ENCODE measurements at places on chromosomes 13 and 19.

- DNase-seq, result no peak
These were observed 21.4 kb downstream of the TEX29 start for GRCh38 chr13:111341886-111342285.

DNA sequence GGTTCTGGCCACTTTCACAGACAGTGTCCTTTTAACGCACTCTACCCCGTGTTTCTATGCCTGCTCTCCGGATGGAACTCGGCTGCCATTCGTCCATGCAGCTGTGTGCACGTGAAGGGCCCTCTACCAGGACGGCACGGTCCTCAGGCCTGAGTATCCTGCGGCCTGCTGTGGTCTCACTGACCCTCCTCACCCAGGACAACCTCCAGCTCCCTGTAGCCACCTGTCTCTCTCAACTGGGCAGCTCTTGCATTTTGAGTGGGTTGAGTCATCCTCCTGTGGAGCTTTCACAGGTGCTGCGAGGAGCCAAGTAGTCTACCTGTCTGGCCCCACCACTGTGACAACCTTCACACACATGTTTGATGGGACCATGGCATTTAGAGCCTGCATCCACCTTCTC lies 321.7 kb upstream of the TSHZ3 start:
- no peak for DNase-seq

DNA sequence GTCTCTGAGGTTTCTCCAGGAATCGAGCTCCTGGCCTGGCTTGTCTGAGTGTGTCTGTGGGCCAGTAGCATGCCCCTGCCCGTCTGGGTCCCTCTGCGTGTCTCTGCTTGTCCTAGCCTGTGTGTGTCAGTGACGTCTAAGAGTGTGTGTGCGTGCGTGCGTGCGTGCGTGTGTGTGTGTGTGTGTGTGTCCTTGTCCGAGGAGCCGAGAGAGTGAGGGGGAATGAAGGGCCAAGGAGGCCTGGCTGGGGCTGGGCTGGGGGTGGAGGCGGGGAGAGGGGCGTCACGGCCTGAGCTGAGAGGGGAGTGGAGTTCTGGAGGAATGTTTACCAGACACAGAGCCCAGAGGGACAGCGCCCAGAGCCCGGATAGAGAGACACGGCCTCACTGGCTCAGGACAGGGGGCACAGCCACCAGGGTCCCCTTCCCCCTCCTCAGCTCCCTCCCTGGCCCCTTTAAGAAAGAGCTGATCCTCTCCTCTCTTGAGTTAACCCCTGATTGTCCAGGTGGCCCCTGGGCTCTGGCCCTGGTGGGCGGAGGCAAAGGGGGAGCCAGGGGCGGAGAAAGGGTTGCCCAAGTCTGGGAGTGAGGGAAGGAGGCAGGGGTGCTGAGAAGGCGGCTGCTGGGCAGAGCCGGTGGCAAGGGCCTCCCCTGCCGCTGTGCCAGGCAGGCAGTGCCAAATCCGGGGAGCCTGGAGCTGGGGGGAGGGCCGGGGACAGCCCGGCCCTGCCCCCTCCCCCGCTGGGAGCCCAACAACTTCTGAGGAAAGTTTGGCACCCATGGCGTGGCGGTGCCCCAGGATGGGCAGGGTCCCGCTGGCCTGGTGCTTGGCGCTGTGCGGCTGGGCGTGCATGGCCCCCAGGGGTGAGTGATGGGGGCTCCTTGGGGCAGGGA lies at the start of gene AXL:
Gene AXL, plus strand, starts transcription at position 609 of the 893 bp plus-strand sequence. Its CDS starts 170 bp downstream, at position 779.
- no peak for DNase-seq

- peak; percentile 69 for DNase-seq
These were observed 128.4 kb downstream of the DPF1 start for GRCh38 chr19:38095411-38096308.

- no peak for DNase-seq
These were observed 23.4 kb downstream of the ZDHHC20 start for GRCh38 chr13:21435687-21436151.

- no peak for DNase-seq
These were observed 788.0 kb upstream of the SLITRK1 start for GRCh38 chr13:84670245-84670644.
